NCI-H524 treated with DMSO at 0.1 percent for 48 hours (cell line): ENCODE measurements at places on chromosomes 13 and 19.
A peak's percentile ranks its signal among the peaks of the same experiment; 100 is the strongest.

DNA sequence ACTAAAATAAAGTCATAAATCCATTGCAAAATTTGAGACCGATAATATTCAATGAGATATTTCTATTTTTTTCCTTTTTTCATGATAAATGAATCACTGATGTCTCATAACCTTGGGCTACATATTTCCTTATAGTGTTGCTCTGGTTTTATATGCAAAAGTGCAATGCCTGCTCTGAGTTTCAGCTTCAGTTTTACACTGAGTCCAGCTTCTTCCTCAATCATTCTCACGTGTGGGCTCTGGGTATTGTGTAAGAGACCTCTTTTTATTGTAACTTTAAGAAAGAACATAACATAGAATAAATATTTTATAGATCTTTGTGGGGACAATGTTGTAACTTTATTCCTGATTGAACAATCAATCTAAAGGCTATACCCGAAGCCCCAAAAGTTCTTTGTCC is 280.2 kb upstream of the EDNRB start:
- no peak for DNase-seq

- DNase-seq: no peak
These were observed 27.0 kb downstream of the ARID3A start for GRCh38 chr19:952680-953444.

DNA sequence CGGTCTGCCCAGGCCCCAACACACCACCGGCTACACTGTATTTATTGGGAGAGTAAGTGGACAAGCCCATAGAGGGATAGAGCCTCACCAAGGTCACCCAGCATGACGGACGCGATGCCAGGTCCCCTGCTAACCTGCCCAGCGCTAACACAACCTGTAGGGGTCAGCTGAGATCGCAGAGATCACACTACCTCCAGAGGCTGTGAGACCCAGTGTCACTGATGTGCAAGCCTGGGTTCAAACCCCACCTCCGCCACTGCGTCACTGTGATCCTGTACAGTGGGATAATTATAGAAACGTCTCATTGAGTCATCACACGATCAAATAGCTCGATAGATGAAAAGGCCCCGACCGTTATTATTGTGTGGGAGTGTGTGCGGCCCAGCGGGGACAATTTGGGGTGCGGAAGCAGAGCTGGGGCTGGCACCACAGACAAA is 10.6 kb upstream of the TLE2 start:
- no peak for DNase-seq

DNA sequence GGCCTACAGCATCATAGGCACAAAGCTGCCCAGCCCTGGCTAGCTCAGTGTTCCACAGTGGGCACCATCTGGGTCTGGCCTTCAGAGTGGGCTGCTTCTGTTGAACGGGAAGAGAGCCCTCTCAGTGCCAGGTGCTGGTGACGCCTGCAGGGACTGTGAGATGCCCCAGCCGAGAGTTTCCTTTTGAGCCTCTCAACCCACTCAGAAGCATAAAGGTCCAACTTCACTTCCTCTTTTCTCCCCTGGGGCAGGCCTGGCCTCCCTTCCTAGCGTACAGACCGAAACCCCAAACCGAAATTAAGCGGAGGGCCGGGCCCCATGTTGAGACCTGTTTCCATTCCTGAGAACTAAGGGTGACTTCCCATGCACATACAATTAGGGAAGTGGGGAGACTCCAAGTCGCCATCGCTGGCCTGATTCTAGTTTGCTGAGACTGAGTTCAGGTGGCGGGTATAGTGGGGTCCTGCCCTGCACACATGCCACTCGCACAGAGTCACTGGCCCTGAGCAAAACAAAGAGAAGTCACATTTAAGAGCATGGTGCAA is 6.9 kb downstream of the RAB8A start:
- DNase-seq: no peak

DNA sequence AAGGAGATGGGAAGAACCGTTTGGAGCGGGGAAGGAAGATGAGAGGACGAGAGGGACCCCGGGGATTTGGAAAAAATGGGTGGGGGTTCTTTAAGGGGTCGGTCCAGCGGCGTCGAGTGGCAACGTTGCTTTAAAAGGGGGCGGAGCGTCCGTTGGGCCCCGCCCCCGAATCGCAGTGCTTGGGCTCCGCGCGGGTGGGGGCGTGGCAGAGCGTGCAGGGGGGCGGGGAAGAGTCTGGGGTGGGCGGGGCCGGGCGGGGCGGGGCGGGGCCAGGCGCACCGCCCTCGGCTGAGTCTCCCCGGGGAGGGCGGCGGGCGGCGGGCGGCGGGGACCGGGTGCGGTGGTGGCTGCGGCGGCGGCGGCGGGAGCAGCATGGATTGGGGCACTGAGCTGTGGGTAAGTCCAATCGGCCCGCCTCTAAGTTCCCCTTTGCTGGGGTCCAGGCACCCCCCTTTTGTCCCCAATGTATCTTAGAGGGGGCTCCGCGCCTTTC is at the start of gene TRIP10:
TRIP10 (plus strand) TSS at position 291 of the 493 bp plus-strand sequence; CDS start at position 373, 82 bp downstream.
- peak; percentile 51 for DNase-seq

- DNase-seq: no peak
These were observed 49.1 kb upstream of the MEDAG start for GRCh38 chr13:30857018-30857417.

- DNase-seq: no peak
These were observed at the start of gene ARHGEF18 for GRCh38 chr19:7348587-7349230. Gene ARHGEF18 (plus strand): TSS chr19:7348937. CDS start chr19:7362891, 13,954 bp downstream.

DNA sequence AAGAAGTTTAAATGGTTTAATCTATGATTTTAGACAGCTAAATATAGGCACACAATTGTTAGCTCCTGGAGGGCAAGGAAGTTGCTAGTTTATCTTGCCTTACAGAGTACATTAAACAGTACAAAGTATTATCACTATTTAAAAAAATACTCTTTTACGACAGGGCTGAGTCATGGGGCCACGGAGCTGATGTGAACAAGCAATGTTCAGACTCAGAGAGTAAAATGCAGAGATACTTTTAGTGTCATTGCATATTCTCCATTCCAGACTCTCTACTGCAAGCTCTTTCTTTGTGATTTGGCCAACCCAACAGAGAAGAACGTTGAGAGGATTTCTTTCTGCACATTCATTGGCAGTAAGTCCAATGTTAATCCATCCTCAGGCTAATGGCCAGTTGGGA is 352.4 kb downstream of the SPRY2 start:
- no peak for DNase-seq

DNA sequence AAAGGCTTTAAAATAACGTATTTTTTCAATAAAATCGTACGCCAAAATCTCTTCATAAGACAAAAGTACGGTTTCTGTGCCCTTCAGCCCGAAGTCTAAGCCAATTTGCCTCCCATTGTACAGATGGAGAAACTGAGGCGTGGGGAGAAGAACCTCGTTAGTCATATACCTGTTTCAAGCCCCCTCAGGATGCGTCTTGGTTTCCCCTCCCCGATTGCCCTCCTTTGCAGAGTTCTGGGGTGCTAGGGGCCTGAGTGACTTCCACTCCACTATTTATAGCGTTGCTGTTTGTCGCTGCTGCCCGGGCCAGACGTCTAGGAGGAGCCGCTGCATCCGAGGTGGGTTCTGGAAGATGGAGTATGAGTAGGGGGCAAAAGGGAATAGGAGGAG is 2.3 kb upstream of the LTBP4 start:
- DNase-seq: no peak

DNA sequence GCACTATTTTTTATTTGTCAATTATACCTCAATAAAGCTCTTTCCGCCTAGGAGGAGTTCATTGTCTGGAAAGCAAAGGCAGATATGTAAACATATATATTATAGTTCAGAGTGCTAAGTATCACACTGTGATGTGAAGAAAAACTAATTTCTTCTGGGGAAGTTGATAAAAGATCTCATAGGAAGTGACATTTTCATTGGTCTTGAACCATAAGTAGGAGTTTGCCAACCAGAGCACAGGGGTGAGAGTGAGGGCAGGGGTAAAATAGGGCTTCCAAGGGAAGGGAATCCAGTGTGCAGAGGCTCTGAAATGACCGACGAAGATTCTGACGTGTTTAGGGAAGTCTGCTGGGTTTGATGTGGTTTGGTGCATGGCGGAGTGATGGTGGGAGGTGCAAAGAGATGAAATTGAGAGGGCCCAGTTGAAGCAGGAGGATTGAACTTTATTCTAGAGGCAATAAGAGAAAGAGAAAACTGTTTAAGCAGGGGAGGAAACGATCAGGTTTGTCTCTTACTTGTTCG is 780 bp upstream of the GTF2F2 start:
- no peak for DNase-seq

- no peak for DNase-seq
These were observed 6.9 kb upstream of the CBY2 start for GRCh38 chr13:45695198-45695730.

- no peak for DNase-seq
These were observed 225.8 kb downstream of the GGACT start for GRCh38 chr13:100362781-100363180.

DNA sequence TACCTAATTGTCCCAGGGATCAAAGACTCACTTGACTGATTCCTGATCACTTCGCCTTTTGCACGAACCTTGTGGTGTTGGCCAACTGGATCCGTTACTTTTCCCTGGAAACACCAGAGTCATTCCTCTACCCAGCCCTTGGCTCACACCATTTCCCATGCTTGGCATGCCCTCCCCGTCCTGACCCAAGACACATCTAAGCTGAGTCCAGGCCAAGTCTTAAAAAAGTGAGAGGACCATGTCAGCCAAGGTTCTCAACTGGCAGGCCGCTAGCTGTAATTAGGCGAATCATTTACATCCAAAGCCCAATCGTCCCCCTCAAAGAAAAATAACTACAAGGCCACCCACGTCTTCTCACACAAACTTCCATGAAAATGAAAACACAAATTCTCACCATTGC is 11.5 kb downstream of the PLAUR start:
- no peak for DNase-seq

GRCh38 chr19:55339889-55340783 is 460 bp downstream of the KMT5C start:
- no peak for DNase-seq

DNA sequence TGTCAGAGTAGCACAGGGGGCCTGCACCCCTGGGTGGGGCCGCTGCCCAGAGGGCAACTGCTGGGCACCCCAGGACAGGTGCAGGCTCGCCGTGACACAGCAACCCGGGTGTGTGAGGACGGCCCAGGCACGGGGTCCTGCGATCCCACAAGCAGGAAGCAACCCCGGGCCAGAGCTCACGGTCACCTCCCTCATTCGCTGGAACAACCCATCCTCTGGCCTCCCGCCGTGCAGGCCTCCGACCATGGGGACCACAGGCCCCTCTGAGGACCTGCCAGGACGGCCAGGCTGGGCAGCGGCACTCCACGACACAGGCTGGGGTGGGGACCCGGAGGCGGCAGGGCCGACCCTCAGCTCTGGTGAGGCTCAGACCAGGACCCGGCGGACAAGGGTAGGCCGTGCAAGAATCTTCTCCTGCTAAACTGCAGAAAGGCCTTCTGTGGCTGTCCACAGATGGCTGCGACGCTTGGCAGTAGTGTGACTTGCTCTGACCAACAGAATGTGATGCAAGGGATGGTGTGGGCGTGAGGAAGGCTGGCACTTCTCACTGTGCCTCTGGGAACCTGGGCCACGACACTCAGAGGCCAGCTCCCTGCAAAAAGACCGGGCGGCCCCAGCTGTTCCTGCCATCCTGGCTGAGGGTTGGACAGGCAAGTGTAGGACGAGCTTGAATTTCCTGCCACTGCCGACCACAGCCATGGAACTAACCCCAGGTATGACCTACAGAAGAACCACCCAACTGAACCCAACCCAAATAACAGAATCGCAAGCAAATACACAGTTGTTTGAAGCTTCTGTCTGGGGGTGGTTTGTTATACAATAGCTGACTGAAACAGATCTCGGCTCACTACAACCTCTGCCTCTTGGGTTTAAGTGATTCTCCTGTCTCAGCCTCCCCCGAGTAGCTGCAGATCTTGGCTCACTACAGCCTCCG is 26.5 kb downstream of the PIP5K1C start:
- no peak for DNase-seq

GRCh38 chr13:74026753-74027152 is 107.5 kb downstream of the KLF12 start:
- no peak for DNase-seq

- no peak for DNase-seq
These were observed 343.1 kb downstream of the TEX29 start for GRCh38 chr13:111663505-111663904.

DNA sequence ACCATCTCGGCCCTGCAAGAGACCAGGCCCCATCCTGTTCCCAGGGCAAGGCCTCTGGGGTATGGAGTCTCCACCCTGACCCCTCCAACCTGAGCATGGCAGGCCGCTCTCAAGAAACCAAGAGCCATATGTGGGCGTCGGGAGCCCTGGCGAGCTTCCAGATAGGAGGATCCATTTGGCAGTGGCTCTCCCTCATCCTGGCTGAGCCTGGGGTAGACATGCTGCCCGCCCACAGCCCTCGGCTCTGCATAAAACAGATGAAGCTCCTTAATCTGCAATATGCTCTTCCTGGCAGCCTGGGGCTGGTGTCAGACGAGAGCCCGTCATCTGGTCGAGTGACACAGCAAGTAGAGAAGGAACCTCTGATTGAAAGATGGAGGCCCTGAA is 6.1 kb downstream of the ATP13A1 start:
- peak; percentile 68 for DNase-seq

- no peak for DNase-seq
These were observed 253.3 kb downstream of the KCNRG start for GRCh38 chr13:50268500-50268899.

GRCh38 chr19:21608571-21608970 is 103.2 kb downstream of the ZNF429 start:
- DNase-seq: no peak

DNA sequence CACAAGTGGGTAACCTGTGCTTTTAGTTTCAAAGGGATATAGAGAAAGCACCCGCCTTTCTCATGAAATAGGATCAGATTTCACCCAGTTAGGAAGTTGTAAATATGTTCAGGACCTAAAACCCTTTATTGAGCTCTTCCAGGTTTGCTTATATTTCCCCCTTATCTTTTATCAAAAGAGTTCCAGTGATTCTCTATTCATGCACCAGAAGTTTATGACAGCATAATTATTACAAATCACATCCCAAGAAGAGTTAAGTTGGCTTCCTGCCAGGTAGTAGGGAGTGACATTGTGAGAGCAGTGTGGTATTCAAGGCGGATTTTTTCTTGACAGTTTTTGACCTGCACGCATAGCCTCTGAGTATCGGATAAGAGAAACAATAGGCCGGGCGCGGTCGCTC is 190.3 kb downstream of the STK24 start:
- no peak for DNase-seq
